ENCODE measurements at places on chromosomes 16 and 17.

DNA sequence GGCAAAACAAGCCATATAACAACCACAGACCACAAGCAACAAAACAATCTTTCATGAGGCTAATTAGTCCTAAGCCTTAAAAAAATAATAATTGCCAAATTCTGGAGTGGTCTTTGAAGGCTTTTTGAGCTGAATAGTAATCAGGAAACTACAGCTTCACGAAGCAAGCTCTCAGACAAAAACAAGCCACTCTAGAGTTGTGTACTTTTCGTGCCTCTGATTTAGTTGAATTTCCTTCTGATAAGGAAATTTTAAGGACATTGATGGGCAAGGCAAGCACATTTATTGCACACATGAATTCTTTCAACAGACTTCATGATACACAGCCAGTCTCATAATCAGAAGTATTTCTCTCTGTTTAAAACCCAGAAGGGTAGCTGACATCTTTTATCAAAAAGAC, 130.8 kb upstream of the IRX3 start:
- DNase-seq, result no peak

GRCh38 chr16:57799600-57800199, 2.6 kb downstream of the KIFC3 start:
- DNase-seq, result no peak

DNA sequence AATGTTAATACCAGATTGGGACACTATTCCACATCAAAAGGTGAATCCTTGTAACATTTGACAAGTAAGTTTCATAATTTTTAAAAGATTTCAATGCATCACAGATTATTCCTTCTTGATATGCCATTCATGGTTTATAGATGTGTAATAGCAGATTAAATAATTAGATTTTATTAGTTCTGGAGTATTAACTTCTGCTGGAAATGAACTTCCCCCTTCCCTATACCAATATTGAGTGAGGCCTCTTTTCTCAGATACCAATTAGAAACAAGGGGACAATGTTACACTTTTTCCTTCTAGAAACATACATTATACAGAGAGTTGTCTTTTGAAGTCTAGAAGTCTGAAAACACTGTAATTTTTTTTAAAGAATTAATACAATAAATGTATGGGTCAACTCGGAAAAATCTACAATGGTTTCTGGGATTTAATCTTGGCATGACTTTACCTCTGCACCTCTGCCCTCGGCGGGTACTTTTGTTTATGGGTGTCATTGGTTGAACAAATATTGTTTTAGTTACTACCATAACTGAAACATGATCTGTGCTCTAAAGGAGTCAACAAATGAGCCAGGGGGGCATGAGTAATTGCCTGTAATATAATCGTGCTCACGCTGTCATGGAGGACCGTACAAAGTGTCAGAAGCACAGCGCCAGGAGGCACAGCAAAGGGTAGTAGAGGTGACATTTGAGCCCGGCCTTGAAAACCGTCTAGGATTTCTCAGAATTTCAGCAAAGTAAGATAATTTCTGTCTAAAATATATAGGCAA, 8.2 kb downstream of the LRRC37B start:
- no peak for DNase-seq

GRCh38 chr17:68460715-68461114, 3.4 kb upstream of the WIPI1 start:
- no peak for DNase-seq

GRCh38 chr16:75957870-75958269, 231.6 kb upstream of the CPHXL start:
- DNase-seq, result no peak

DNA sequence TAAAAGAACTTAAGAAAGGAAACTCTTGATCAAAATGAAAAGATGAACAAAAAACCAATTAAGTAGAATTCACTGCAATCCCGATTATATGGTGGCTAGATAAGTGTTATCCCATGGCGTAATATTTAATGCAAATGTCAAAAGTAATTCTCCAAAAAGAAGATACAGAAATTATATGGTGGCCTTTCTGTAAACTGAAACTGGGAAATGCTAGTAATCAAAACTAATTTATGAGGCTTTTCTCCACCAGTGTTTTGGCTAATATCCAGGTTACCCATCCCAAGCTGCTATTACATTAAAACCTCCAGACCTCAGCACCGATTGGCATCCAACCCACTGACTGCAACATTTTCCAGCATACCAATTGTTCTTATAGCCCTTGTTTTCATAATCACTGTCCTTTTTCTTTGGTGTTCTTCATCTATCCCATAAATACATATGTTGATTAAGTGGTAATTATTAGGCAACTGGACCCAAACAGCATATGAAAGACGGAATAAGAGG, 77.2 kb upstream of the TNRC6A start:
- DNase-seq, result no peak

DNA sequence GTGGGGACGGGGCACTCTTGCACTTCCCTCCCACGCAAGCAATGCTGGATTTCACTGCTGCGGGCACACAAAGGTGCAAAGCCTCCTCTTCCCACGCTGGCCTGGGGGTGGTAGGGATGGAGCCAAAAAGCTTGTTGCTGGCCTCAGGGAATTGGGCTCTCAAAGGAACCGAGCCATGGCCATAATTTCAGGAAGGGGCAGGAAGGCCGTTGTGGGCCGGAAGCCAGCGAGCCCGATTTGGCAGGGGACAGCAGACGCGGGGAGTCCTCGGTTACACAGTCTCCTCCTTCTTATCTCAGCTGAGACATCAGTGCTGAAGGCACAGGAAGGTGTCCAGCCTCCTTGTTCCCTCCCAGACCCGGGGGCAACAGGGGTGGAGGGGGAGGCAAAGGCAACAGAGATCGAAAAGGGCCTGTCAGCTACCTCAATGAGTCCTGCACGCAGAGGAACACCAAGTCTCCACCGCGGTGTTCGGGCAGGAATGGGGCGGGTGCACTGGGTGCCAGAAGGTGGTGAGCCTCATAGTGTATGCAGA, 59.5 kb downstream of the SLFN11 start:
- DNase-seq, result no peak

GRCh38 chr16:57178196-57178595, 7.6 kb downstream of the PSME3IP1 start:
- no peak for DNase-seq

- no peak for DNase-seq
Observed at GRCh38 chr16:79610771-79611170, 10.2 kb upstream of the MAF start.

DNA sequence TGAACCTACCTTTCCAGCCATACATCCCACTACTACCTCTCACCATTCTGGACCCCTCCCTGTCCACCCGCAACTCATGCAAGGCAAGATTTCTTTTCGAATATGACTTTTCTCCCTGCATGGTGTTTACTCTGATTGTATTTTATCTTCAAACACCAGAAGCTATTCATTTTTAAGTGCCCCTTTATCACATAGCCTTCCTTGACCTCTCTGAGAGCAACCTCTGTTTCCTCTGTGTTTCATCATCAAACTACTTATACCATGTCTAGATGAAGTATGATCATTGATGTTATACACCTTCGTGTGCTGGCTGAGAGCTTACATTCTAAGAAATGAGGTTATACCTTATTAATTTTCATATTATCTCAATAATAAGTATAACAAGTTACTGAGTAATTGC, 31.8 kb downstream of the SYCE1L start:
- no peak for DNase-seq

DNA sequence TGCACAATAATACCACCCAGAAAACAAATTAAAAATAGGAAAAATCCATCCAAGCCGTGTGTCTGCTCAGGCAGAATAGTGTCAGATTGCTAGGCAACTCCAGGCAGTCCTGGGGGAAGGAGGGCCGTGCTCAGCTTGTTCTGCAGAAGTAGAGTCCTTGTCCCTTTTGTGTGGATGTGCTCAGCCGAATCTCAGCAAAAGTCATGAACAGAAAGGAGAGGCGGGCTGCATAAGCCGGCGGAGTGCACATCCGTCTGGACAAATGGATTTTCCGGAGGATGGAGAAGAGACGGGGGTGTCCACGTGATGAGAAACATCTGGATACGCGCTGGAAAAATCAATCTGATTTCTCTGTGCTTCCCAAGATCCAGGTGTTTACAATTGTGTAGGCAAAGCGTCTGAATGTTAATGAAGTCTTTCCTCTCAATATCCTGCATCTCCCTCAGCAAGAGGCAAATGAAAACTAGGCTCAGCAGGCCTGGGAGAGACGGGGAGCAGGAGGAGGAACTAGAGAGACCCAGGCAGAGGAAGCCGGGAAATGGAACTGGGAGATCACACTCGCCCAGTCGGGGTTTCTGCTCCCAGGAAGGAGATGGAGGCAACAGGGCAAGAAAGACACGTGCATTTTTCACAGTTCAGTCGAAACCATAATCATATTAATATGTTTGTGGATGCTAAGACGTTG, 7.7 kb upstream of the RBFOX3 start:
- no peak for DNase-seq

GRCh38 chr17:7204828-7205461, 14.7 kb downstream of the DLG4 start:
- peak; percentile 90 for DNase-seq

DNA sequence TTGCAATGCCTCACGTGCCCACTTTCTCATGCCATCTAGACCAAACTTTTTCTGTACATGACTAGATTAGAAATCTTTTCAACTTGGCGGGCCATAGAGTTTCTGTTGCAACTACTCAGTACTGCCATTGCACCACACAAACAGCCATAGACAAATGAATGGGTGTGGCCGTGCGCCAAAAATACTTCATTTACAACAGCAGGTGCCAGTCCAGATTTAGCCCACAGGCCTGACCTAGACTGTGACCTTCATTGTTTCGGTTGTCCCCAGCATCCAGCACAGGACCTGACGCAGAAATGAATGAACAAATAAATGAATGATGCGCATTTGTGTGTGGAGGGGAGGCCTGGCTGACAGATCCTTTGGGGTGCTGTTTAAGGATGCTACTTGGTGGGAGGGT, 14.3 kb upstream of the PDK2 start:
- DNase-seq, result no peak

DNA sequence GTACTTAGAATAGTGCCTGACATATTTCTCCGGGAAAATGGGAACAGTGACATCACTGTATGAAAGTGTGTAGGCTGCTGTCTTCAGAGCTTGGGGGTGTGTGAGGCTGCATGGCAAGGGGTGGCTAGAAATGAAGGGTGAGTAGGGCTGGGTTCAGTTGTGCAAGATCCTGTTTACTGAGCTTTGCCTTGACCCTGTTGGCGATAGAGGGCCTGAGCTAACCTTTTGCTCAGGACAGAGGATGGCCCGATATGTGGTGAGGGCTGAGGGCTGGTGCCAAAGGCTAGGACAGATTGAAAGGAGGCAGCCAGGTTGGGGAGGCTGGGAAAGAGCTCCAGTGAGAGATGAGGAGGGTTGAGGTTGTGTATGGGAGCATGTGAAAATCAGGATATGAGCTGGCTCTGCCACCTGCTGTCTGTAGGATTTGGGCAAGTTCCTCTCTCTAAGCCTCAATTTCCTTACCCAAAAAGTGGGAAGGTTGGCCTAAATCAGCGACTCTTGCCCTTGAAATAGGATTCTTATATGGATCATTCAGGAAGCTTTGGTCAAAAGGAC, 6.0 kb upstream of the CCL1 start:
- no peak for DNase-seq

- DNase-seq, result no peak
Observed at GRCh38 chr17:82884341-82884969, 44.6 kb upstream of the ZNF750 start.

DNA sequence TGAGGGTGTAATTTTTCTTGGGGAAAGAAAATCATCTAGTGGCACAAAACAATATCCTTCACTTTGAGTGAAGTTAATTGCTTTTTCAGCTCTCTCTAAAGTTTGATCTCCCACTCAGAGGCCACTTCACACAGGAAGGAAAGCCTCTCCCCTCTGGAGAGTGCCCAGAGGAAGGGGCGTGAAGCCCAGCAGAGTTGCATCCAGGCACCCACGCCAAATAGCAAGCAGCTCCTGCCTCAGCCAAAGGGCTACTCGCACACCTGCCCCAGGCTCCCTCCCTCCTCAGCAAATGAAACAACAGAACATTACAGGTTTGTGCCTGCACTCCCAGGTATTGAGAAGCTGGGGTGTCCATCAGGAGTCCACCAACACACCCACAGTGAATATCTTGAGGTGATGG, 183.0 kb upstream of the RPL38 start:
- no peak for DNase-seq

DNA sequence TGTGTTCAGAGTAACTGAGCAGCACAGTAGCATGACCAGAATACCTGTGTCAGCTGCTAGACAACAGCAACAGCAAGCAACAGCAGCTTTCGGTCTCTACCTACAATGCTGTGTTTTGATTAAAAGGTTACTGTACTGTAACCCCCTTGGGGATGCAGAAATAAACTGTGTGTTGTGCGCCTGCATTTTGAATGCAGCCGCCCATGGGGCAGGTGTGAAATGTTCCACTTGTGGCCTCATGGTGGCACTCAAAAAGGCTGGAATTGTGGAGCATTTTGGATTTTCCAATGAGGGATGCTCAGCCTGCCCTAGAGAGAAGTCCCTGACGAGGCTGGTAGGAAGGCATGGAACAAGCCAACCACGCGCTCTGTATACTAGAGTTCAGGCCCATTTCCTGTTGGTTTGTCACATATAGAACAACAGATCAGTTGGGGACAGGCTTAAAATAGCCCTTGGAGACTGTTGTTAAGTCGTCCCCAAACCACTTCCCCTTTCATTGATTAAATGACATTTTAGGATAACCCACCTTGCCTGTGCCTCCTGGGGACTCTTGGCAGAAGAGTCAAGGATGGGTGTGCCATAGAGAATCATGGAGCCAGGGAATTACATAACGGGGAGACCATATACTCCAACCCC, 27.1 kb downstream of the SCPEP1 start:
- no peak for DNase-seq

GRCh38 chr17:81440051-81440471, 44.8 kb downstream of the BAHCC1 start:
- DNase-seq, result no peak

DNA sequence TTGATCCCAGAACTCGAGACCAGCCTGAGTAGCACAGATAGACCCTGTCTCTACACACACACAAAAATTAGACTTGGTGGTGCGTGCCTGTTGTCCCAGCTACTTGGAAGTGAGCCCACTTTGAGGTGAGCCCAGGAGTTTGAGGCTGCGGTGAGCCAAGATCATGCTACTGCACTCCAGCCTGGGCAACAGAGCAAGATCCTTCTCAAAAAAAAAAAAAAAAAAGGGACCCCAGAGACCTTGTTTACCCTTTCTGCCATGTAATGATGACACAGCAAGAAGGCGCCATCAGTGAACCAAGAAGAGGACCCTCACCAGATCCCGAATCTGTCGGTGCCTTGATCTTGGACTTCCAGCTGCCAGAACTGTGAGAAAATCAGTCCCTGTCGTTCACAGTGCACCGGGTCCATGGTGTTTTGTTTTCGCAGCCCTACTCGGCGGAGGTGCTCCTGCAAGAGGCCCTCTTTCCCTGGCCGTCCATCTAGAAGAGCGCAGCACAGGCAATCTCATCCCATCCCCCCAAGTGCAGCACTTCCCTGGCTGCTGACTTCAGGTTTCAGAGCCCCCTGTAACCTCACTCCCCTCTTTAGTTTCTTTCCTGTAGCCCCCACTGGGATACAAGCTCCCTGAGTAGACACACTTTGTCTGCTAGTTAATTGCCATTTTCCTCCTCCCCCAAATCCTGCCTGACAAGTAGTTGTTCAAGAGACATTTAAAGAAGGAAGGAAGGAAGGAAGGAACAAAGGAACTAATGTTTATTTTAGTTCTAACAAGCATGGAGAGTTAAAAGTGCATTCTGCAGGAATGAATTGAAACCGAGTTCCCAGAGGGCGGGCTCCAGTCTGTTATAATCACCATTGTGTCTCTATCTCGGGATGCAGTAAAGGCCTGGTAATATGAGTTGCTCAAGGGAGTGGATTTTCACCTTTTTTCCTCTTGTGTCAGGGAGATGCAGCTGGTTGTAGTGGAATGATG, 115.3 kb downstream of the SNX29 start:
- DNase-seq, result no peak

Data from stimulated activated CD8-positive, alpha-beta memory T cell treated with anti-CD3 and anti-CD28 coated beads, Interleukin-12 subunit alpha, Interleukin-12 subunit beta, amount 100 ng/mL, for 1 hour (primary cell).